Stimulated activated CD4-positive, alpha-beta T cell treated with anti-CD3 and anti-CD28 coated beads, Interleukin-12 subunit alpha, Interleukin-12 subunit beta, amount 100 ng/mL, for 48 hours (primary cell): ENCODE measurements at places on chromosomes 12 and 14.

DNA sequence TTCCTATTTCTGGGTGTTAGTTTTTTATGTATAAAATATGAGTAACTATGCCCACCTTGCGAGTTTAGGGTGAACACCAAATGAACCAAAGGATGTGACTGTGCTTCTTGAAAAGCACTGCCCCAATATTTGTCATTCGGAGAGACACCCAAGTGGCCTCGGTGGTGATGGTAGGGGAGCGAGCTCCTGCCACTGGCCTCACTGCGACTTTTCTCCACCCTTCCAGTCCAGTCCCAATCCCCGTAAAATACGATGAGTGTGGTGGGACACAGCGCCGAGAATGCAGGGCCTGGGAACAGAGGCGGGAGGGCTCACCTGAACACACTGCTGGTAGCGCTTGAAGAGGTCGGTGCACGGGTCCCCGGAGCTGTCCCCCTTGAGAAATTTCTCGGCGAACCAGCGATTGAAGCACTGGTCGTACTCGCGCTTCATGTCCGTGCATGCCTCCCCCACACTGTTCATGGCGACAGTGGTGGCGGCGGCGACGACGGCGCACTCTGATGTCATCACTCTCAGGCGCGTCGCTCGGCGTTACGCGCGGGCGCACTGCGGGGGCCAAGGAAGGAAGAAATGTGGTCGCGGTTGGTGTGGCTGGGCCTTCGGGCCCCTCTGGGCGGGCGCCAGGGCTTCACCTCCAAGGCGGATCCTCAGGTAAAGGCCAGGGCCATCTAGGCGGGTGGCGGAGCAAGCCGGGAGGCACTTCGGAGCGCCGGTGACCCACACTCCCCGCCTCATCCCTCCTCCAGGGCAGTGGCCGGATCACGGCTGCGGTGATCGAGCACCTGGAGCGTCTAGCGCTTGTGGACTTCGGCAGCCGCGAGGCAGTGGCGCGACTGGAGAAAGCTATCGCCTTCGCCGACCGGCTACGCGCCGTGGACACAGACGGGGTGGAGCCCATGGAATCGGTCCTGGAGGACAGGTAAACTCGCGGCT lies at the start of the genes GATC and TRIAP1:
GATC (plus strand) TSS at position 534 of the 933 bp plus-strand sequence; CDS start at position 571, 37 bp downstream.
TRIAP1 (minus strand) TSS at position 474 of the 933 bp plus-strand sequence; CDS start at position 462, 12 bp downstream.
- DNase-seq = peak; percentile 85

DNA sequence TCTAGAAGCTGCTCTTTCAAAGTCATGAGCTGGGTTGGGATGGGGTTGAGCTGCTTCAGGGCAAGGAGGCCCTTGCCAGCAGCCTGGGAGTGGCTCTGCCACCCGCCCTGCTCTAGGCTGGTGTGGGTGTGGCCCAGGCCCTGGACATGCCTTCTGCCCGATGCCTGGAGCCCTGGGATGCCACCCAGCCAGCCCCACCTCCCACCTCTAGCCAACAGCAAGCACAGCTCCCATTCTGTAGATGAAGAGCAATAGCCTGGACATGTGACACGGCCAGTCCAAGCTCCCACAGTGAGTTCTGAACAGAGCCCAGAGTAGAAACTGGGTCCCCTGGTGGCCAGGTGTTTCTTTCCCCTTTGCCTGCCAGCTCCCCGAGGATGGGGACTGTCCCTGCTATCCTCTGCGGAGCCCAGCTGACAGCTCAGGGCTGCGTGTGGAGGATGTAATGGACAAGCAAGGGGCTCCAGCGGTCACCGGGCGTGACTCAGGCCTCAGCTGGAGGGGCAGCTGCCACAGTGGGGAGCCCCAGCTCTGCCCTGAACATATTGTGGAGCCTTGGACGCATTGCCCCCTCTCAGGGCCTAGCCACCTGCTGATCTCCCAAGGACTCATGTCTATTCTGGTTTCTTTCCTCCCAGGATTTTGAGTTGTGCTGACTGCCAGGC lies 165.2 kb downstream of the TSPAN9 start:
- DNase-seq = no peak

- no peak for DNase-seq
Observed at GRCh38 chr12:102879144-102879763, 37.8 kb downstream of the PAH start.

DNA sequence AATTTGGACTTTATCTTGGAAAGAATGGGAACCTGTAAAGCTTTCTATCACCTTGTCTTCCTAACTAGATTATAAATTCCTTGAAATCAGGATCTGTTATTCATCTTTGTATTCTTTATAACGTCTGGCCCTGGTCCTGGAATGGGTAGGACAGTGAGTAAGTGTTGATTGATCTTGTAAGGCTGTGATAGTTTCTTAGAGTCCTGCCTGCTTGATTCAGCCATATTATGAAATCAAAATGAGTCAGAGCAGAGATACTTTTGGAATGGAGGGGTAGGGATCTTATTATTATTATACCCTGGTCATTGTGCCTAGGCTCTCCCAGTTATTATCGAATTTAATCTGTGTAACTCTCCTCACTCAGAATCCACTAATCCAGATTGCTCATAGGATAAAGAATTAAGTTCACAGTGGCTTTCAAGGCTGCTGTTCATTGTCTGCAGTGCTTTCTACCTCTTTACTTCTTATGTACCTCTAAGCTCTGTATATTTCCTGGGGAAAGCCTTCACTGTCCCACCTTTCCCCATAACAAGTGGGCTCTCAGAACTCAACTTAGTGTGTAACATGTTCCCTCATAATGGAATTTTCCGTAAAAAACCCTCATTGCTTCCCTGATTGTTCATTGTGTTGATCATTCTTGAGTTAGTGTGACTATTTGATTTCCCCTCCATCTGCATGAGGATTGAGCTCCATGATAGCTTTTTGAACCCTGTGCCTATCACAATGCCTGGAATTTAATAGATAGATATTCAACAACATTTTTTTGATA lies 93.3 kb downstream of the DAAM1 start:
- DNase-seq = no peak

DNA sequence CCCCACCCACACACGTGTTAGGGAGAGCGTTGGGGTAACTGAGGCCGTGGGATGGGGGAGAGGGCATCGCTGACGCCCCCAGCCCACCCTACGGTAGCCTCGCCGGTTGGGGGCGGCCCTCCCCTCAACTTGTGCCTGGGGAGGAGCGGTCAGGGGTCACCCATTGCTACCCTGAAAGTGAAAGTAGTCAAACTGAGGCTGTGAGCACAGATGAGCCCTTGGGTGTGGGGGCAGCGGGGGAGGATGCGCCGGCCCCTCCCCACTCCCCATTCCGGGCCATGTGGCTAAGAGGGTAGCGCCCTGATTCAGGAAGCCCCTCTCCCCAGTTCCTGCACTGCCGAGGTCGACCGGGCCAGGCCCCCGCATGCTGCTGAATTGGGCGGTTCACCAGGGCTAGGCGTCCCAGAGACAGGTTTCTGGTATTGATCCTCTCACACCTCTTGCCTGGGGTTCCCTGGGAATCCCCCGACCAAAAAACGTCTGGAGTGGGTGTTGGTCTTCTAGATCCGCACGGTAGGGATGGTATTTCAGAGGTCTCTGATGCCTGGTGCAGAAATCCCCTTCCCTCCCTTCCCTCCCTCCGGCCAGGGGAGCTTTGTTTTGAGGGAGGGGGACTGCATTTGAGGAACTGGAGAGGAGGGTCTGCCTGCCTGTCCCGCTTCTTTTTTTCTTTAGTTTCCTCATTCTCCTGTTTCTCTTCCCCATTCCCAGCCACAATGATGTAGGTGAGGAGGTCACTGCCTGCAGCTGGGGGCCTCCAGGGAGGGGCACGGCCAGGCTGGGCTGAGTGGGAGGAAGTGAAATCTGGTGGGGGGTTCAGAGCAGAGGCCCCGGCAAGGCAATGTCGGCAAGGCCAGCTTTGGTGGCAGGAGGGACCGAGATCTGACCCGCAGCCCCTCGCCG lies 1.0 kb downstream of the SH2B3 start:
- DNase-seq = no peak
